ENCODE measurements at places on chromosomes 1 and 21.

- no peak for DNase-seq
Measured at GRCh38 chr1:177847843-177848242, 122.0 kb downstream of the SEC16B start.

DNA sequence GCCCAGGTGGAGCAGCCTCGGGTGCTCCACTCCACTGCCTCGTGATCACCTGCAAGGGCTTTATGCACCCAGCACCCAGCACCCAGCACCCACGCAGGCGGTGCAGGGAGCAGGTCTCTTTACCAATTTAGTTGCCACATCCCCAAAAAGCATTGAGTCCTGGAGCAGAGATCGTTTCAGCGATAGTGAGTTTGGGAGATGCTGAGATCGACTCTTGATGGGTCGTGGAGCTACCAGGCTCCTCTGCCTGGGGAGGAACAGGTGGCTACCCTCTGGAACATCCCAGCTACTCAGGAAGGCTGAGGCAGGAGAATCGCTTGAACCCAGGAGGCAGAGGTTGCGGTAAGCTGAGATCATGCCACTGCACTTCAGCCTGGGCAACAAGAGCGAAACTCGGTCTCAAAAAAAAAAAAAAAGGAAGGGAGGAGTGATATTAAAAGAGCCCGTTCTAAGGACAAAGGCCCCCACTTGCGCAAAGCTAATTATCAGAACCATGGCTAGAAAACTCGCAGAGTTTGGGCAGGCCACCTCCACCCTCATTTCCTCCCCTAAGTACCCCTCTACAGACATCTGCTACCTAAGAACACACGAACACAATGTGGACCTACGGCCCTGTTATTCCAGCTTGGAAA lies 106.5 kb upstream of the SLC45A1 start:
- no peak for DNase-seq

GRCh38 chr1:40818264-40818961 lies 34.8 kb downstream of the KCNQ4 start:
- peak; percentile 68 for DNase-seq

DNA sequence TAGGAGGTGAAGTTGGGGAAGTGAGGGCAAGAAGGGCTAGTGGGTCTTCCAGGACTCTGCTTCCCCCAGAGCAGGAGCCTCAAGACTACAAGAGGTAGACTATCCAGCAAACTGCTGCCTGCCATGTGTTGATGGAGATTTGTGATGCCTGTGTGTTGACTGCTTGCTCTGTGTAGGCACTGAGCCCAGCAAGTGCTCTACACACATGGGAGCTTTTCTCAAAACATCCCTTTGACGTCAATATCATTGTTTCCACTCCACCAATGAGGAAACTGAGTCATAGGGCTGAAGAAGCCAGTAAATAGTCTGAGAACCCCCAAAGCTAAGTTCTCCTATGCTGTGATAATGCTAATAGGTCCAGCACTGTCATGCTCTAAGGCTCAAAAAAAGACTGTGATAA lies 207.2 kb upstream of the NFIA start:
- no peak for DNase-seq

DNA sequence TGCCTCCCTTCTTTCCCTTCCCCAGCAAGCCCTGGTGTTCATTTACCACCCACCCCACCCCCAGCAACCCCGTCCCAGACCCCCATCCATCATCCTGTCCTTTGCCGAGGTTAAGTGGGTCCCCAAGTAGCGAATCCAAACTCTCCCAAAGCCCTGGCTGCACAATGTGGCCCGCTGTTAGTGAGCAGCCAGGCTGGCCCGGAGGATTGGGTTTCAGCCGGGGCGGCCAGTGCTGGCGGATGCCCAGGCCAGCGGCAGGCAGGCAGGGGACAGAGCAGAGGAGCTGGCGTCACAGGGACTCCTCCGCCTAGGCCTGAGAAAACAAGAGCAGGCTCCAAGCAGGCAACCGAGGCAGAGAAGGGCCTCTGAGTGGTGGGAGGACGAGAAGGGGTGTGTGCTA lies 61.4 kb downstream of the EPHB2 start:
- DNase-seq: no peak

DNA sequence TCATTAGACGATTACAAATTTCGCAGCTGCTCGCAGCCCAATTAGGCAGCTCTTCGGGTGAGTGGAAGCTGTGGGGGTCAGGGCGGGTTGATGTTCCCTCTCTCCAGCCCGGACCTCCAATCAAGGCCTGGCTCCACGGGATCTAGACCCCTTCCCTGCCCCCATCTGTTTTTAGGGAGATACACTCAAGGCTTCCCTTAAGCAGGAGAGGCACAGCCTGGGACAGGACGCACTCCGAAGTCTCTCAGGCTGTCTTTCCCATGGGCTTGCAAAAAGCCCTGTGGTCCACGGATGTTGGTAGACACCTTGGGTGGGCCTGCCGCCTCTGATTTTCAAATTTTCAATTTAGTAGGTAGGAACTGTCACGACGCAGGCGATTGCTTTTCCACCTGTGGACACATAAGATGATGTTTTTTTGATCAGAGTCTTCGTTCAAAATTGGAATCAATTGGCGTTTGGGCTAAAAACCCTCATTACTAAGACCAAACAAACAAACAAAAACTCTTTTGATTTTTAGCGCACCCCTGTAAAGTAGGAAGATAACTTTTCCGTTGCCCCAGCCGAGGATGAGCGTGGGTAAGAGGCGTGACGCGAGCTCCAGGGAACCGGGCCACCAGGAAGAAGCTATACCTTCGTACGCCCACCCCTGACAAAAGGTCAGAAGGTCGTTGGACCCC lies 2.5 kb upstream of the LHX8 start:
- no peak for DNase-seq

- no peak for DNase-seq
Measured at GRCh38 chr1:156765666-156766065, 1.7 kb upstream of the PRCC start.

- no peak for DNase-seq
Measured at GRCh38 chr1:997993-998744, 1.7 kb downstream of the HES4 start.

- DNase-seq: no peak
Measured at GRCh38 chr1:199041173-199041914, 402.5 kb downstream of the PTPRC start.

DNA sequence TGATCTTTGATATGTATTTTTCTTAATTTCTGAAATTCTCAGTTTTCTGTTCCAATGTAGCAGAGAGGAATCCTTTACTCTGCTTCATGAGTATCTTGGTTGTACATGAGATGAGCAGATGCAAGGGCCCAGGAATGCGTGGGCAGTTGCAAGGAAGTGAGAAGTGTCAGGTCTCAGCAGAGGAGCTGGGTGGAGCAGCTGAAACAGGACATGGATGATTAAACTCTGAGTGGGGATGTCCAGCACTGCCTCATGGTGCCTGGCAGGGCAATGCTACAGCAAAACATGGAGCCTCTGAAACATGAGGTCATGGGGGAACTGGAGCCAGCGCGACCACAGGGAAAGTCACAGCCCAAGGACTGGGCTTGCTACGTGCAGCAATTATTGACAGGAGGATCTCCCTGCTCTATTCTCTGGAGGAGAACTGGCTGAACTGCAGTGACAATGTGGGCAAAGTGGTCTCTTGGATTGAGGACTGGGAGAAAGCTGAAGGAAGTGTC lies 48.4 kb downstream of the COLGALT2 start:
- DNase-seq: no peak

GRCh38 chr1:54848134-54848948 lies 38.7 kb downstream of the DHCR24 start:
- no peak for DNase-seq

- DNase-seq: no peak
Measured at GRCh38 chr1:67250051-67250653, 57.5 kb upstream of the IL12RB2 start.

GRCh38 chr21:45922648-45923047 lies 58.9 kb upstream of the COL6A1 start:
- no peak for DNase-seq

- DNase-seq: no peak
Measured at GRCh38 chr1:244269169-244269568, 182.5 kb downstream of the ADSS2 start.

DNA sequence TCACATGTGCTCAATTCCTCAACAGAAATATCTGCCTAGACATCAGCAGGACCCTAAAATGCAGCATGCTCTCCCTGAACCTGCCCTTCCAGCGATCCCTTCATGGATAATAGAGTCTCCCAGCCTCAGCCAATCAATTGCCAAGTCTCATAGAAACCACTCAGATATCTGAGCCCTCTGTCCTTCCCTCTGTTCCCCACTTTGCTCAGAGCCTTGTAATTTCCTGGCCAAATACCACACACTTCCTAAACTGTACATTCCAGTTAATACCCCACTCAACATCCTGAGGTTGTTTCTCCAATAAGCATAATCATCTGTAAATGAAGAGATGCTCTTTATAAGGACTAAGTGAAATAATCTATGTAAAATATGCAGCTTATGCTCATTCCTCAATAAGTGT lies 59.3 kb upstream of the PTGFRN start:
- DNase-seq: no peak

DNA sequence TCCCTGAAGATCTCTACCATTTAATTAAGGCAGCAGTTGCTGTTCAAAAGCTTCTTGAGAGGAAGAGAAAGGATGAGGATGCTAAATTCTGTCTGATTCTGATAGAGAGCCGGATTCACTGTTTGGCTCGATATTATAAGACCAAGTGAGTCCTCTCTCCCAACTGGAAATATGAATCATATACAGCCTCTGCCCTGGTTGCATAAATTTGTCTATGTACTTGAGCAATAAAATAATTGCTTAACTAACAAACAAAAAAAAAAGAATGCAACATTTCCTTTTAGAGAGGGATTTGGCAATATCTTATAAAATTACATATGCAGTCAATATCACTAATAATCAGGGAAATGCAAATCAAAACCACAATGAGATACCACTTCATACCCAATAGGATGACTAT lies 26.8 kb downstream of the ALDH9A1 start:
- DNase-seq: no peak

DNA sequence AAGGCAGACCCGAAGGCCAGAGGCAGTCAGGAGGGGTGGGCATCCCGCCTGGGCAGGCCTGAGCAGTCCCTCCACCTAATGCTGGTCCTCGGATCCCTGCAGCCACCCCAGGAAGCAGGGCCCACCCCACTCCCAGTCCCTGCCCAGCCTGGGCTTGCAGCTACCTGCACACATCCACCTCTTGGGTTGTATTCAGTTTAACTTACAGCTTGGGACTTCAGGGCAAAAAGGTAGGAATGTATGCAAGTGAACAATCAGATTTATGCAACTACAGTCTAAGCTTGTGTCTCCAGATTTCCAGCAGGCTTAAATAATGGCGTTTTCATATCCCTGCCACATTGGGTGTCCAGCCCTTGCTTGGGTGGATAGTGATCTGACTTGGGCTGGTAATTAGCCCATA lies 17.4 kb downstream of the LDLRAP1 start:
- no peak for DNase-seq

DNA sequence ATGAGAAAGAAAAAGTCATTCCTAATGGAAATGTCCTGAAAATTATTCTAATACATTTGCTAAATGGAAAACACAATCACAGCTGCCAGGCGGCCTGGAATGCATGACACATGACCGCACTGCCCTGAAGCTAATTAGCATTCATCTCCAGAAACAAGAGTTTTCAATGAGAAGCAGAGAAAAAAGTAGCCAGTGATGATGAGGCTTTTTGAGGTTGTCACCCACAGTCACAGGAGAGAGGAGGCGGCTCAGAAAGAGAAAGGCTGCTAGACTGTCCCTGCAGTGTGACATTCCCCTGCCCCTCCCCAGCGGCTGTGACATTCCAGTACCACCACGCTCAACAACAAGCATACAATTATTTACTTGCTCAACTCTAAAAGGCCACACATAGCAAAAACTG lies 122.9 kb upstream of the KRTAP19-8 start:
- no peak for DNase-seq

DNA sequence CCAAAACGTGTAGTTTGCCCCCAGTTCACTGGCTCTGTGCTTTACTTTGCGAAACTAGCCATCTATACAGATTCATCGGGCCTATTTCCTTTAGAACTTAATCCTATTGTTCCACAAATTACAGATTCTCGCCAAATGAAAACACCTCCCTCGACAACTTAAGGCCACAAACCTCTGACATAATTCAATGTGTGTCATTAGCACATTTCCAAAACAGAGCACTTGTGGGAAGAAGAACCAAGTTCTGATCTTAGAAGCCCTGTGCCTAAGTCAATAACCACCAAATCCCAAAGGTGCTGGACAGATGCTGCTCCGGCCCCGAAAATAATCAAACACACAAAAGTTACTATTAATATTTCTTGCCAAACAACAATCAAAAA lies 93.9 kb downstream of the SLC45A1 start:
- DNase-seq: no peak

GRCh38 chr1:244144053-244144452 lies 93.0 kb downstream of the ZBTB18 start:
- DNase-seq: no peak

DNA sequence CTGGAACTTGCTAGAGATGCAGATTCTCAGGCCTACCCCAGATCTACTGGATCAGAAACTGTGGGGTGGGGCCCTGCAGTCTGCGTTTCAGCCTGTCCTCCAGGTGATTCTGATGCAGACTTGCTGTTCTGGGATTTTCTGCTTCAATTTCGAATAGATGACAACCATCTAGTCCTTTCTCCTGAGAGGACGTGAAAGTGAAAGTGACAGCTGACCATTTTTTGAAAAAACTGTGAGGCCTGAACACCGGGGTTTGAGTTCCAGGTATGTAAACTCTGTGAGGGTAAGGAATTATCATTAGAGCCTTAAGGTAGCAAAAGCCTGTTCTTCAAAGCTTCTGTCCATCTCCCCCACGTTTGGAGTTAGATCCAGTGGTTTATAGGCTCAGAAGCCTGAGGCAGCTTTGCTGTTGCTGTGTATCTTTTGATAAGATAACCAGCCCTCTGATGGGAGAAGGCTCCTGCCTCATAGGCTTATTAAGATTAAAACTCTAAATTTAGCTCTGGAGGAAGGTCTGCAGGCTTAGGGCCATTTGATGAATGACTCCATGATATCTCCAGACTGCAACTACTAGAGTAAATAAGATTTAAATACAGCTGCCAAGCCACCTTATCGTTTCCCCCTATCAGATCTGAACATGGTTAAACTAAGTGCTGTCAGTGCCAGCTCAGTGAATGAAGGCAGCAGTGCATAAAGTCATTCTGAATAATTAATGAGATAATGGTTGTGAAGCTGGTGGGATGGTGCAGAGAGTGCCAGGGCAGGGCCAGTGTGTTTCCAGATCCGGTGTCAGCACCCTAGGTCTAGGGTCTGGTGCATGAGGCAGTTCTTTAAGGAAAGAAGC lies 335.2 kb downstream of the HHAT start:
- DNase-seq: no peak

Measured in stimulated activated CD8-positive, alpha-beta memory T cell treated with anti-CD3 and anti-CD28 coated beads, Interleukin-7, amount 100 ng/mL, for 1 hour (primary cell).